Brain microvascular endothelial cell (primary cell): ENCODE measurements at places on chromosomes 11 and 22.
A peak's percentile ranks its signal among the peaks of the same experiment; 100 is the strongest.

- peak; percentile 17 for DNase-seq
Observed at GRCh38 chr11:67302571-67303131, 679 bp upstream of the SSH3 start.

DNA sequence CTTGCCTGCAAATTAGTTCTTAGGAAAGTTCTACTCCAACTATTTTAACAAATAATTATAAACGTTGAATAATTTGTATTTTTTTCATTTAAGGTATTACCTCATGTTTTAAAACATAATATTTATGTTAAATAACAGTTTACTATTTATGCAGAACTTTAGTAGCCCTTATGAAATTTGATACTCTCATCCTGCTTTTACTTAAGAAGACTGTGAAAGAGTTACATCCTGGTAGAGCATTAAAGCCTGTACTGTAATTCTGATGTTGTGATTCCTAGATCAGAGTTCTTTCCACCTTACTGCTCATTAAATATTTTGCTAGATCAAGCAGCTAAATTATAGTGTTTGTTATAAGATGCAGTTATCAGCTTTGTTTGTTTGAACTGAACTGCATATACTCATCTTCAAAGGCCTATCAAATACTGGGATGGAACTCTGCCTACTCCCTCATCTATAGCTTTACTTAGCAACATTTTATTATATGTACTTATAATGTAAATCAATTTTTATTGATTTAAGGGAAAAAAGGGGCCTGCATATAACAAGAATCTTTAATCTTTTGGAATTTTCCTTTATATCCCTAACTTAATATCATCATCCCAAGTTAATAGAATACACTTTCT is 304.2 kb downstream of the DYNC2H1 start:
- DNase-seq, result no peak

DNA sequence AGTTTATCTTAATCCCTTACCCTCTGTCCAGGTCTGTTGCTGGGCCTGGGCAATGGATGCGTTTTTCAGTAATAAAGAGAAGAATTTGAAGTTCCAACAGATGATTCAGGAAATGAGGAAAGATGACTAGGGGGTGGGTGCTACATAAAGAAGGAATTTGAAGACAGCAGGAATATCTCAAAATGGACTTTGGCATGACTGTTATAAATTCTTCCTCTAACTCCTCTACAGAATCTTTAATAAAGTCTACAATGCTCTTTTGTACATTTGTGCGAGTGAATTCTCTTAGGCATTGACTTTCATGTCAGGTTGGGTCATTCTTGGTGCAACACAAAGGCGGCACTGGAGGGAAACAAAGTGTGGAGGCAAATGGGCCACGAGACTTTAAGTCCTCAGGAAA is 35.1 kb upstream of the PRSS23 start:
- DNase-seq, result no peak

- DNase-seq, result no peak
Observed at GRCh38 chr11:46512261-46512881, 81.5 kb downstream of the AMBRA1 start.

DNA sequence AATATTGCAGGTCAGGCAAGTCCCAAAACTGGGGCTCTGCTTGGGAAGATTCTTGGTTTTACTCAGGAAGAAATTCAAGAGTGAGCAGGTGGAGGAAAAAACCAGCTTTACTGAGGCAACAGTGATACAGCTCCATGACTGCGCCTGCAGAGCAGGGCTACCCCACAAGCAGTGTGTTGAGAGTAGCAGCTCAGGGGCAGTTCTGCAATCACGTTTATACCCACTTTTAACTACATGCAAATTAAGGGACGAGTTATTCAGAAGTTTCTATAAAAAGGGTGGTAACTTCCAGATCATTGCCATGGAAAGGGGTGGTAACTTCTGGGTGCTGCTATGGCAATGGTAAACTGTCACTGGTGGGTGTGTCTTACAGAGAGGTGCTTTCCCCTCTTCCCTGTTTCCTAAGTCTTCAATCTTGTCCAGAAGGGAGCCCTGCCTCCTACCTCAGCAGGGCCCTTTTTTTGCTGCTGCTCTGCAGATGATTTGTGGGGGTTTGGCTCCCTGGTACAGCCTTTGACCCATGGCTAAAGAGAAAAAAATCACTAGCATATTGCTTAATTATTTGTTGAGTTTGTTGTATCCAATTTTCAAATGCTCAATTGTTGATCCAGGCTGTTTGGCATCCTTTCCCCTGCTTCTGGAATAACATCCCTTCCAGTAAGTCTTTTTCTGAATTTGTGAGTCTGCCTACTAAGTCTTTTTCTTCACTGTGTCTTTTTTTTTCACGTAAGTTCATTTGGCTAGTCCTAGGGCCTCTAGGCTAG is 30.0 kb upstream of the ME3 start:
- DNase-seq, result no peak

GRCh38 chr11:134951305-134951700 is 539.3 kb upstream of the B3GAT1 start:
- peak; percentile 79 for DNase-seq

DNA sequence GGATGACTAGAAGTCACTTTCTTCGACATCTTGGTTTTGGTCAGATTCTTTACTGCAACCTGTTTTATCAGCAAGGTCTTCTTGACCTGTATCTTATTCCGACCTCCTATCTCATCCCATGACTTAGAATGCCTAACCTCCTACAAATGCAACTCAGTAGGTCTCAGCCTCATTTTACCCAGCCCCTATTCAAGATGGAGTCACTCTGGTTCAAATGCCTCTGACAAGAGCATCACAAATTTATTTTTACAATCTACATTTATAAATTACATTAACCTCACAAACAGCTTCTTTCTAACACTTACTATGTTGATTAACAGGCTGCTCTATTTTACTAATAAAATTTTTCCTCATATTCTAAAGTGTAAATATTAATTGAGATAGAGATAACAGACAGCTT is 867.0 kb upstream of the CNTN5 start:
- DNase-seq, result no peak

- no peak for DNase-seq
Observed at GRCh38 chr11:114166362-114166761, 106.9 kb downstream of the ZBTB16 start.

DNA sequence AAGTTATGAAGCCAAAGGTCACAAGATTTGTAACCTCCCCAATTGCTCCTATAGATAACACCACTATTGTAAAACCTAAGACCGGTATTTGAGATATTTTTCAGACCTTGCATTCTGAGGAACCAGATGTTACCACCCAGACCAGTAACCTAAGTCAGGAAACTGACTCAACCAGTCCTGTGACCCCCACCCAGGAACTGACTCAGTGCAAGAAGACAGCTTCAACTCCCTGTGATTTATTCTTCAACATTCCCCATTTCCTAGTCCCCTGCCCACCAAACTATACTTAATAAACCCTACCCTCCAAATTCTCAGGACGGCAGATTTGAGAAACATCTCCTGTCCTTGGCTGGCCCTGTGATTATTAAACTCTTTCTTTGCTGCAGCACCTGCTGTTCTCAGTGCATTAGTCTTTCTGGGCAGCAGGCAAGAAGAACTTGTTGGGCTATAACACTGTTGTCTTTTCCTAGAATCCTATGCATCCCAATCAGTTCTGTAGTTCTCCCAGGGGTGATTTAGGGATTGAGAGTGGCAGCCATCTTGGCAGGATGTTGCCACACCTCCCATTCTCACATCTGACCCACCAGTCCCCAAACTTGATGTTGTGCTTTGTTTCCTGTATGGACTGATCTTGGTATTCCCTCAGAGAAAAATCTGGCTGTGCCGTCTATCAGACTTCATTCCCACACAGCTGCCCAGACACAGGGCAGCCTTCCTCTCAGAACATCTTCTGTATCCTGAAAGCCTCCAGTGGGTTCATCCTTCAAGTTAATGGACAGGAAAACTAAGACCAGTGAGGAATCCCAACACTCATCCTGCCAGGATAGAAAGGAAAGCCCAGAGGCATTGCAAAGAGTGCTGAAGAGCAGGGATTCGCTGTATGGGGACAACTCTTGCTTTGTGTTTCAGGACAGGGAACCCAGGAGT is 104.0 kb downstream of the PDE2A start:
- peak; percentile 88 for DNase-seq

- no peak for DNase-seq
Observed at GRCh38 chr22:49799431-49800075, 28.1 kb downstream of the BRD1 start.
